ENCODE measurements at places on chromosomes 16 and 17.

GRCh38 chr16:64144617-64145016 lies 977.2 kb downstream of the CDH11 start:
- peak; percentile 23 for DNase-seq

- DNase-seq: no peak
These were observed 688 bp upstream of the ITGB3 start for GRCh38 chr17:47252766-47253512.

DNA sequence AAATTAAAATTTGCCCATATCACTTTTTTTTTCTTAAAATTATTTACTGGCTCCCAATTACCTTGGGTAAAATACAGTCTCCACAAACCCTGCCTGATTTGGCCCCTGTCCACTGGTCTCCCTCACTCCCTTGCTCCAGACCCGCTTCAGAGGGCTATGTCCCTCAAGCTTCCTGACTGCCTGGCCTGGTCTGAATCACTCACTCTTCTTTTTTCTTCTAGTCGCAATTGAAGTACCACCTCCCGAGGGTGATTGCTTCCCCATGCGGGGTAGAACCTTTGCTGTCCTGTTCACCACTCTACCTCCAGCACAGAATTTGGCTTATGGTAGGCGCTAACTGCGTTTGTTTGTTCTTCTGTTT lies 598 bp upstream of the PGAP3 start:
- DNase-seq: no peak

DNA sequence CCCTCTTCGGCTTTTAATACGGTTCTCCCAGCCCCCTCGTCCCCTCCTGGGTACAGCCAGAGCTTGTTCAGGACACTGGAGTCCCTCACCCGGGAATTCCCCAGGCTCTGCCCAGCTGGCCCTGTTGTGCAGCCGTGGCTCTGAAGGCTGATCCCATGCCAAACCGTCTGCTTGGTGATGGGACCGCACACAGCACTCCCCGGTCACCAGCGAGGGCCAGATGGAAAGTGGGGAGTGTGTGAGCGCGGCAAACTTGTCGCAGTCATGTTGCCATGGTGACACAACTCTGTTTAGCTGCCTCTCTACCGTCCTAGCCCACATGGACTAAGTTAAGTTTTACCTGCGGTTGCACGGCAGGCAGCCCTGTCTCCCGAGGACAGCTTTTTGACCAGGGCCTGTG lies 107.9 kb downstream of the RAP1GAP2 start:
- no peak for DNase-seq

GRCh38 chr17:46772475-46773220 lies 45.8 kb downstream of the WNT3 start:
- DNase-seq: no peak

- no peak for DNase-seq
These were observed 192.2 kb upstream of the CDH11 start for GRCh38 chr16:65313936-65314626.

DNA sequence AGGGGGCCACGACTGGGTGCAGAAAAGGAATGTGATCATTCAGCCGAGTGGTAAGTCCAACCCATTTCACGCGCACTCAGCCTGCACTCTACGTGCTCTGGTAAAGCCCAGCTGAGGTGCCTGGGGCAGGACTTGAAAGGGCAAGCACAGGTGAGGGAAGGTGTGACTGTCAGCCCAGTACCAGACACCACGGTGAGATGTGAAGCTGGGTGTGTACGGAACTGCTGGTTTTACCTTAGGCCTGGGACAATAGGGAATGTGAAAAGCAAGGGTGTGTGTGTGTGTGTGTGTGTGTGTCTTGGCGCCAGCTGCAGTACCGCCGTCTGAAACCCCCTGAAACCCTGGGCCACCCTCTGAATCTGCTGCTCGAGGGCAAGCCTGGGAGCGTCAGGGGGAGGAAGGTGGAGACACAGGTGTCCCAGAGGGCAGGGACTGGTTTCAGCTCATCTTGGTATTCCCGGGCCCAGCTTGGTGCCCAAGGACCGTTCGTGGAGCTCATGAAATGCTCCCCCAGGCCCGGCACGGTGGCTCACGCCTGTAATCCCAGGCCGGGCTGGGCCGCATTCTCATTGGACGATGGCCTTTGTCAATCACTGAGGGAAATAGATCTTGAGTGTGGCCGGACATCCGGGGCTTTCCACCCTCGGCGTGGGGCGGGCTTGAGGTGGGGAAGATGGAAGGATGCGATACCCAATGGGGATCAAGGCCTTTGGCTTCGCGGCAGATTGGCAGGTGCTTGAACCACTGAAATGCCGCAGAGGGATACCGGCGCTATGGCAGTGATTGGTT lies 27.8 kb upstream of the ST6GALNAC1 start:
- peak; percentile 100 for DNase-seq

DNA sequence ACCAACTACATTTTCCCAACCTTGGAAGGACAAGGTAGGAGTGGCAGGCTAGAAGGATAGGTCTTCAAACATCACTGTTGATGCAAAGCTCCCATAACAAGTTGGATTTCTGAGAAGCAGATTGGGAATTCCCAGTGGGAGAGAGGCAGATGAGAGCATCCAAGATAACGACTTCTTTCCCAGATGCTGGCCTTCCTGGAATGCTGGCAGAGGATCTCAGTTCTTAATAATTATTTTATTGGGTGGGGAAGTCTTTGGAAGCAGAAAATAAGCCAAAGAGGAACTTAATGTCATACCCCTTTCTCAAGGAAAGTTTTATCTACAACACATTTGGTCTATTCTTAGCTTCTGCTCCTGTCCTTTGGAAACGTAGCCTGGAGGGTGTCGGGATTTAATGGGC lies 64.5 kb downstream of the MPRIP start:
- DNase-seq: no peak

DNA sequence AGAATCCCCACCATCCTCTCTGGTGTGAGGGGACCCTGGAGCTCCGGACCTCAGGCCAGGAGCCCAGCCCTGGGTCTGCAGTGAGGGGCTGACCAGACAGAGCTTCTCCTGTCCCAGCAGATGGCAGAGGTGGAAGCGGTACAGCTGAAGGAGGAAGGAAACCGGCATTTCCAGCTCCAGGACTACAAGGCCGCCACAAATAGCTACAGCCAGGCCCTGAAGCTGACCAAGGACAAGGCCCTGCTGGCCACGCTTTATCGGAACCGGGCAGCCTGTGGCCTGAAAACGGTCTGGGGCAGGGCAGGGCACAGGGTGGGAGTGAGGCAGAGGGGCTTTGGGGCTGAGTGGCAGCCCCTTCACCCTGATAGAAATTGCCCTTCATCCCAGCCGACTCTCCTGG lies 527 bp downstream of the UNC45B start:
- no peak for DNase-seq

GRCh38 chr17:19274893-19275292 lies 37.7 kb downstream of the EPN2 start:
- peak; percentile 65 for DNase-seq

DNA sequence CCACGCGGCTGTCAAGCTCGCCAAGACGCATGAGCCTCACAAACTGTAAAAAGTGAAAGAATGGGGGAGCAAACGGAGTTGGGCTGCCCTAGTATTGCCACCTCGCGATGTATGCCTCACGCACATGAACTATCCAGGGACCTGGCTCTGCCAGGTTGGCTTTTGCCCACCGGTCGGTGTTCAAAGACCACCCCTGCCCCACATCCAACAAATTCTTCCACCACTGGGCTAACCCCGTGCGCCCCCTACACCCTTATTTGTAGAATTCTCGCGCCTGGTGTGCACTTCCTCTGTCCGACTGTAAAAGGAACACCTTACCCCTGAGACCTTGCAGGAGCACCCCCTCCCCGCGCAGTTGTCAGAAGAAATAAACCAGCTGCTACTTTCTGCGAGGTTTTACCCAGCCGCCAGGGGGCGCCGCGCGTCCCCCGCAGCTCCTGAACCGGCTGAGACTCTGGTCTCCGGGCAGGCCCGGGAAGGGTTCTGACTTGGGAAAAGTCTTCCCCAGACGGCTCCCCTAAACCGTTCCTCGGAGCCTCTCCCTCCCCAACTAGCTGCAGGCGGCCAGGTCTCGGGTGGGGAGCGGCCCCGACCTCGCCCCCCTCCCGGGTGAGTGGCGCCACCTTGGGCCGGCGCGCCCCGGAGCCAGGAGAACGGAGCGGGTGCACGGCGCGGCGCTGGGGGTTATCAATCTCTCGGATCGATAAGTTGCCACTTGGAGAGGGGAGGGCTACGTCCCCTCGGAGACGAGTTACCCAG lies 1.7 kb upstream of the ZNF423 start:
- DNase-seq: no peak

- DNase-seq: no peak
These were observed 1.6 kb upstream of the KRTAP2-4 start for GRCh38 chr17:41067281-41067680.

DNA sequence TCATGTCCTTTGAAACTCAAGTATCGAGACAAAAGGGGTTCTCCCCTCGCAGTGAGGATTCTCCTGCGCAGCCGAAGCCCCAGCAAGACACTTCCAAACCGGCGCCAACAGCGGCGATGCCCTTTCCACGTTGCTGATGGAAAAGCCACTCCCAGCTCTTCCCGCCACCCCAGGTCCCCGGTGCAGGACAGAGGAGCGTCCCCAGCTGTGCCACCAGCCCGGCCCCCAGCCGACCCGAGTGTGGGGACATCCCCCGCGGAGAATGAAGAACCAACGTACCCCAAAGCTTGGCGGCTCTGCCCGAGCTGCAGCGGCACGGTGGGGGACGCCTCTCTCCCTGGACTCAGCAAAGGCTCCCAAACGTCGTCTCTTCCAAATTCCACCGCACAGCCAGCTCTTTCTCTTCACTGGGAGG lies 573 bp downstream of the CHST6 start:
- no peak for DNase-seq

DNA sequence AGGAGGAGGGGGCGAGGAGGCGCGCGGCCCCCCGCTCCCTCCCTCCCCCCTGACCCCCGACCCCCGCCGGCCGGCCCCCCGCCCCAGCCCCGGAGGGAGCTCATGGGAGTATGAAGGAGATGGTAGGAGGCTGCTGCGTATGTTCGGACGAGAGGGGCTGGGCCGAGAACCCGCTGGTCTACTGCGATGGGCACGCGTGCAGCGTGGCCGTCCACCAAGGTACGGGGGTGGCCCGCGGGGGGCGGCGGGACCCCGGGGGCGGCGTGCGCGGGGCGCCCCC lies 390 bp downstream of the MLLT6 start:
- no peak for DNase-seq

- peak; percentile 47 for DNase-seq
These were observed 908 bp downstream of the CALB2 start for GRCh38 chr16:71359431-71359830.

DNA sequence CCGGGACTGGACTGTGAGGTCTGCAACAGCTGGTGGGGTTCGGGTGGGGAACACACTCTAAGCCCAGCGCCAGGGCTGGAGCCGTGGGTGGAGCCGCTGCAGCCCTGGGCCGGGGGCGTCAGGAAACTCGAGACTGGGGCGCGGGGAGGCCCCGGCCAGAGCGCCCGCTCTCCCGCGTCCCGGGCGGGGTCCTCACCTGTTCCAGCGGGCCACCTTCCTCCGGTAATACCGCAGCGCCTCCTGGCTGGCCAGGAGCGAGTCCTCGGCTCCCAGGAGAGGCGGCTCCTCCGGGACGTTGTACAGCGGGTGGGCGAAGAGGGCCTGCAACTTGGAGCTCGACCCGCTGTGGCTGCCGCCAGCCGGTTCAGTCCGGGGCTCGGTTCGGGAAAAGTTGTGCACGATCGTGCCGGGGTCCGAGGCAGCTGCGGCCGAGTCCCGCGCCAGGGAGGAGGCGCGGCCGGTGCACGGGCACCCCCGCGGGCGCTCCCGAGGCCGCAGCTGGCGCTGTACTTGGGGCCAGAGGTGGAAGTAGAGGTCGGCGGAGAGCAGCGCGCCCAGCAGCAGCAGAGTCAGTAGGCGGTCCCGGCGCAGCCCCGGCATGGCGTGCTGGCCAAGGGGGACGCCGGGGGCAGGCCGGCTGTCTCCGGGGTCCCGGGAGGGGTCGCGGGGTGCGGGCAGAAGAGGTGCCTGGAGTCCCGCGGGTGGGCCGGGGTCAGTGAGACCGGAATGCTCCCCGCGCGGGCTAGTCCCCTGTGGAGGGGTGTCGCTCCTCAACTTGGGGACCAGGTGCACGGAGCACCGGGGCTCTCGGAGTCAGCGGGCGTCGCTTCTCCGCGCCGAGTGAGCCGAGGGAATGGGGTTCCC lies 868 bp downstream of the FAM20A start:
- DNase-seq: no peak

All from amniotic epithelial cell (primary cell).